ENCODE measurements at places on chromosomes 4 and X. TPM values are rescaled to one million over a fixed set of nuclear protein-coding genes. Genes with fewer than 3 reads are reported as not detected.

RNF150 gene
- 26.6 TPM for total RNA-seq

CRMP1 gene
- total RNA-seq: 0.81 TPM

SLC39A8 gene
- 24.8 TPM for total RNA-seq

UGT2B11 gene
- total RNA-seq: not detected

FAM156B gene
- total RNA-seq: 7.9 TPM

ATP2B3 gene
- 0.19 TPM for total RNA-seq

MAGEE1 gene
- total RNA-seq: 2.6 TPM

ASB12 gene
- total RNA-seq: 0.38 TPM

SUPT20HL2 gene
- total RNA-seq: 1.9 TPM

TBC1D9 gene
- total RNA-seq: 13.9 TPM

GPR143 gene
- 1.1 TPM for total RNA-seq

ADGRG2 gene
- total RNA-seq: 1.0 TPM

IL2 gene
- not detected for total RNA-seq

F8A3 gene
- total RNA-seq: 3.5 TPM

UGT2B17 gene
- total RNA-seq: not detected

NEUROG2 gene
- not detected for total RNA-seq

CTAG1A gene
- total RNA-seq: not detected

PLAC8 gene
- 4.6 TPM for total RNA-seq

PCSK1N gene
- 0.52 TPM for total RNA-seq

SH3D19 gene
- 118 TPM for total RNA-seq

HDX gene
- 9.9 TPM for total RNA-seq

FBXL5 gene
- total RNA-seq: 104 TPM

DCAF4L1 gene
- total RNA-seq: 0.33 TPM

CC2D2A gene
- 42.2 TPM for total RNA-seq

ANOS1 gene
- 0.95 TPM for total RNA-seq

BMPR1B gene
- total RNA-seq: 8.9 TPM

HHIP gene
- 0.90 TPM for total RNA-seq

TLR8 gene
- 1.3 TPM for total RNA-seq

CLNK gene
- total RNA-seq: 0.19 TPM

GNRHR gene
- not detected for total RNA-seq

SPATA18 gene
- 5.3 TPM for total RNA-seq

SSX3 gene
- not detected for total RNA-seq

DIPK2B gene
- 27.6 TPM for total RNA-seq

RRH gene
- 0.19 TPM for total RNA-seq

DRD5 gene
- total RNA-seq: not detected

All from posterior vena cava (tissue), 2 donors.